H1 (cell line): ENCODE measurements at places on chromosomes 3 and 15.

DNA sequence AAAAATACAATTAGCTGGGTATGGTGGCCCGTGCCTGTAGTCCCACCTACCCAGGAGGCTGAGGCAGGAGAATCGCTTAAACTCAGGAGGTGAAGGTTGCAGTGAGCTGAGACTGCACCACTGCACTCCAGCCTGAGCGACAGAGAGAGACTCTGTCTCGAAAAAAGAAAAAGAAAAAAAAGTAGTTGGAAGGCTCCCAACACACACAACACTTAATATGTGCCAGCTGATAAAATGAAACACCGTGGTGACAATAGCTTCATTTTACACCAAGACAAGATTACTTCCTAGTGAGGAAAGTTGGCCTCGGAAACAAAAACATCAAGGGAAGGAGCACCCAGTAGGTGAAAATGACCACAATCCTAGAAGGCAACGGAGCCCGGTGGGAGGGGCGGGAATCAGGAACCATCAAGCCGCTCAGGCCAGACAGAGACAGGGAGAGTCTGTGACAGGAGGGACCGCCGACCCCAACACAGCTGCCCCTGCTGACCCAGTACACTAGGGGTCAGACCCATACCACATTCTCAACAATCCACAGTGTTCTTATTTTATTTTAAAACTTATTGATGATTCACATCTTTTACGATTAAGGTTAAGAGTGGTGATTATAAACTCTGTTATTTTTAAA is 54.5 kb upstream of the OCA2 start:
- no peak for DNase-seq

DNA sequence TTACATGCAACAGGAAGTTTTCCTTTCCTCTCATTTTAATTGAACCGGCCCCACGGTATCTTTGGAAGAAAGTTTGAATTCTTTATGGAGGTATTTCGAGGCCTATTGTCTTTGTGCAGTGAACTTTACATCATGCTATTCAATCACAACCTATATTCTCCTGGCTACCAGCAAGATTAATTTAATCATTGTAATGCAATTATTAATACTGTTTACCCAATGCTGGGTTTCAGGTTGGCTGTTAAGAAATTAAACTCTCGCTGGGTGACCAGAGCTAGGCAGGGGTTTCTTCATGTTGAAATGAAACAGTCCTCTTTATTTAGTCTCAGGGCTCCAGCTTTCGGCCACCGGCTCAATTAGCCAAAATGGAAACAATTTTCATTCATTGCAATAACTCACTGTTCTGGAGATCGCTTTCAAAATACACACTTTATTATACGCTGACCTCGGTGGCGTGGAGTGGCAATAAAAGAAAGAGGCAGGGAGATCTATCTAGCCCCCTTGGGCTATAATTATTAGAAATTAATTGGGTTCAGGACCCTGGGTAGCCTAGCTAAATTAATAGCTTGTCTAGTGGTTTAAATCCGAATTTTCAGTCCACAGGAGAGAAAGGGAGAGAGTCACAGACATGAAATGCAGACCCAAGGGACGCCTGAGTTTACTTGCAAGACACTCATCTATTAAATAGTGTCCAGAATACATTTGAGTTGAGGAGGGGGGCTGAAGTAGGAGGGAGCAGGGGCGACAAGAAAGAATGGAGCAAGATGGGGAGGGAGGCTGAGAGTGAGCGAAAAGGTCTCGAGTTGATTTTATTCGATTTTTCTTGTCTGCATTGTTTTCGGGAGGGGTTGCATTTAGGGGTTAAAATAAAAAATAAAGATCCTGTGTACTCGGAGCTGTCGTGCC is 3.9 kb upstream of the MECOM start:
- DNase-seq = no peak

GRCh38 chr15:89912674-89913396 is at the start of gene ARPIN:
Gene ARPIN, minus strand, starts transcription at chr15:89912952. Its CDS starts 117 bp downstream, at chr15:89912835.
- peak; percentile 76 for DNase-seq

GRCh38 chr3:45066109-45066801 is 40.2 kb downstream of the CLEC3B start:
- no peak for DNase-seq

GRCh38 chr3:29653680-29654079 is 372.8 kb downstream of the RBMS3 start:
- DNase-seq = no peak

DNA sequence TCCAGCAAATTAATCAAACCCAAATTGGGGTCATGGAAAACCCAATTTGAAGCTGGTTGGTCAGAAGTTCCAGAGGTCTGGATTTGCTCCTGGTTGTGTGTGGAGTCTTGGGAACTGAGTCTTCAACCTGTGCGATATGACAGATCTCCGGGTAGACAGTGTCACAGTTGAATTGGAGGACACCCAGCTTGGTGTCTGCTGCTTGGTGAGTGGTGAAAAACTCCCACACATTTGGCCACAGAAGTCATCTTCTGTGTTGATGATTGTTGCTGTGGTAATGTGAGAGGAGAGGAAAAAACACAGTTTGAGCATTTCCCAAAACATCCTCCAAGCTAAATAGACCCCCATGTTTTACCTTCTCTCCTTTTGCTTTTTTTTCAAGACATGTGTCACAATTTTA is 218.1 kb downstream of the TP63 start:
- no peak for DNase-seq

GRCh38 chr3:14869917-14870782 is 51.4 kb downstream of the FGD5 start:
- DNase-seq = no peak

- DNase-seq = no peak
These were observed 41.4 kb downstream of the TMEM108 start for GRCh38 chr3:133079621-133080020.

DNA sequence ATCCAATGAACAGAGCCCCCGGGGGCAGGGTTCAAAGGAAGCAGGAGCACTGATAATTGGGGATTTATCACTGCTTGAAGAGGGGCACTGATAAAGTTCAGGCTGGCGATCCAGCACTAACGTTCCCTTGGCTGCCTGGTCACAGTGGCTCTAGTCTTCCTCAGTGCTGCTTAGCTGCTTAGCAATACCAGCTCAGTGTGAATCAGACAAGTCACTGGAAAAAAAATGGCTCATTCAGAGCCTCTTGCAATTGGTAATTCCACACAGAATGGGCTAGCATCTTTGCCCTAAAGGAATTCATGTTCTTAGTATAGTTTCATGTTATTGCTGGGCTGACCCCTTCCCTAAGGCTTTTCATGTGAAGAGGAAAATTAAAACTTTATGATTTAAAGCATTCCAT is 95.7 kb upstream of the SLC2A2 start:
- no peak for DNase-seq
